ENCODE measurements at places on chromosomes 11 and 22.

DNA sequence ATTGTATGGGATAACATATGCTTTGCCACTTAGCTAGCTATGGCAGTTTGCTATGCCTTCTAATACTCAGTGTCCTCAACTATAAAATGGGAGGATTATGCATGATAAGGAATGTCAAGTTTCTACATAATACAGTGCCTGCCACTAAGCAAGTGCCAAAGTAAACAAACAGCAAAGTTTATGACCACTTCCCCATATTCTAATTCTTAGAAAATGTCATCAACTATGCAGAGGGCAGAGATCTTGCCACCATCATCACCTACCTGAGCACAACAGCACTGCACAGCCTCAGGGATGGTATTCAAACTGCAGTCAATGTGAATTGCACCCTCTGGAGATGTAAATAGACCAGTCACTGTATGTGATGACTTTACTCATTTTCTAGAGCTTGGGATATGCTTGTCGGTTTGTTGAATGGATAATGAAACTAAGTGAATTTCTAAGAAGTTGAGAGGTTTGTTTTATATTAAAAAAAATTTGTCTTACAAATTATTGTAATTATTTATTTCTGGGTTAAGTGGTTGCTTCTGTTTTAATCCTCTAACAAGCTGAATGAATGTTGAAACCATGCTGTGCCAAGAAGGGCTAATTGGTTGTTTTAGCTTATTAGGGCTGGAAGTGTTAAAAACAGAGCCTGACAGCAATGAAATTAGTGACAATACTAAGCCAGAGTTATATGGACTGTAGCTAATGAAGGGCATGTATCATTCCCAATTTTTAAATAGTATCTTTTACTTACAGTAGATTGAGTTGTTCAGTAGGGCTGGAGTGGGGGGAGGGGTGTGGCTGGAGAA, 398.4 kb downstream of the CNTN5 start:
- DNase-seq = no peak

GRCh38 chr22:35766654-35767580, 49.2 kb downstream of the APOL5 start:
- no peak for DNase-seq

DNA sequence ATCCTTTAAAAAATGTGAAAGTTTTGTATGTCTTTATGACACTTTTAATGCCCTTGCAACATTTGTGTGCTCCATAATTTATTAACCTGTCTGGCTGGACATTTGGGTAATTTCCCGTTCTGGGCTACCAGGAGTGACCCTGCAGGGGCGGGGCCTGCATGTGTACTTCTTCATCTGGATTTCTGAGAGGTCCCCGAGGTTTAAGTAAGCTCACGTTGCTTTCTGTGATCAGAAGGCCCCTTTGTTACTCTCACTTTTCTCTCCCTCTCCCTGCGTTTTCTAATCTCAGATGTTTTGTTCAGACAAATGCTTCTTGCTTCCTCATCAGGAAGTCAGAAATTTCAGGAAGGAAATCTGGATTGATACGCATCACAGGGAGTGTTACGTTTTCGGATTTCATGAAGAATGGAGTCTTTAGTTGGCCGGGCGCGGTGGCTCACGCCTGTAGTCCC, 78.9 kb upstream of the CRYBB3 start:
- no peak for DNase-seq

GRCh38 chr11:33582636-33583325, 117.8 kb downstream of the C11orf91 start:
- no peak for DNase-seq

DNA sequence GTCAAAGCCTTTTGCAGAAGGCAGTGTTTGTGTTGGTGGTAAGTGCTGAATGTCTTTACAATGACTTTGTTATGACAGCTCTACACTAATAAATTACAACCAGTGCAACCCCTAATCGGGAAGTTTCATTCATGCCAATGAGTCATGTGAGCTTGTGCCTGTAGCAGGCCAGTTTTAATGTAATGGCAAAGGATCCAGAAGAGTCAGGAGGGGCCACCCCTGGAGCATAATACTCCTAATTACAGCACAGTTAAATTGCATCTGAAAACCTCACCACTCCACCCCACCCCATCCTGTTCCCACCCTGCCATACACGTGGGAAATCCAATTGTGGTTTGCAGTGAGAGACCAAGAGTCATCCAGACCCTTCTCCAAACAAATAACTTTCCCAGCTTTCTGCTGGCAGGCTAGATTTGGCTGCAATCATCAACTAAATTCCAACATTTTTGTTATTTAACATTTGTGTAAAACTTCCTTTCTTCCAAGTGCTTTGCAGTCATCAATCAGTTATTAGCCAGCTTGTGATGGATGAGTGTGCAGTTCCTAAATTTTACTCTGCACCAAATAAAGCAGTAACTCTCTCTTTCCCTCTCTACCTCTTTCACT, 277.3 kb upstream of the FAT3 start:
- DNase-seq = no peak
